Effector memory CD4-positive, alpha-beta T cell (primary cell): ENCODE measurements at places on chromosomes 12 and 14.

- no peak for DNase-seq
These were observed 37.3 kb upstream of the EML1 start for GRCh38 chr14:99755629-99756603.

GRCh38 chr12:6074979-6075585, 49.4 kb downstream of the VWF start:
- no peak for DNase-seq

GRCh38 chr12:31005256-31005943, 68.3 kb upstream of the DDX11 start:
- DNase-seq = no peak

DNA sequence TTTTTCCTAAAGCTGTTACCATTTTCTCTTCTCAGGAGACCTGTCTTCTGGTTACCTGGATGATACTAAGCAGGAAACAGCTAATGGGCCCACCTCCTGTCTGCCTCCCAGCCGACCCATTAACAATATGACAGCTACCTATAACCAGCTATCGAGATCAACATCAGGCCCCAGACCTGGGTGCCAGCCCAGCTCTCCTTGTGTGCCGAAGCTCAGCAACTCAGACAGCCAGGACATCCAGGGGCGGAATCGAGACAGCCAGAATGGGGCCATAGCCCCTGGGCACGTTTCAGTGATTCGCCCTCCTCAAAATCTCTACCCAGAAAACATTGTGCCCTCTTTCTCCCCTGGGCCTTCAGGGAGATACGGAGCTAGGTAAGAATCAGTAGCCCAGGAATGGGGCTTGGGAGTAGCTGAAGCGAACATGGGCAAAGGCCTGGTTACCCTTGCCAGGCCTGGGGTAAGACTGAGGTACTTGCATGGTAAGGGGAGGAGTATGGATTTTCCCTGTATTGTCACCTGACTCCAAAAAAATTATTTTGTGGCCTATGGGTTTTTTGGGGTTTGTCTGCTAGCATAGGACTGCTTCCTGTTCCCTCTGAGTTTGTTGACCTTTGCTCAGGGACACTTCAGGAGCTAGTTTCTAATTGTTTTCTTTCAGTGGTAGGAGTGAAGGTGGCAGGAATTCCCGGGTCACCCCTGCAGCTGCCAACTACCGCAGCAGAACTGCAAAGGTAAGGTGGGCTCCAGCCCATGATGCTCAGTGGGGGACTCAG, 26.6 kb downstream of the TRAFD1 start:
- no peak for DNase-seq

GRCh38 chr14:39673734-39674133, 241.5 kb upstream of the FBXO33 start:
- DNase-seq = no peak

DNA sequence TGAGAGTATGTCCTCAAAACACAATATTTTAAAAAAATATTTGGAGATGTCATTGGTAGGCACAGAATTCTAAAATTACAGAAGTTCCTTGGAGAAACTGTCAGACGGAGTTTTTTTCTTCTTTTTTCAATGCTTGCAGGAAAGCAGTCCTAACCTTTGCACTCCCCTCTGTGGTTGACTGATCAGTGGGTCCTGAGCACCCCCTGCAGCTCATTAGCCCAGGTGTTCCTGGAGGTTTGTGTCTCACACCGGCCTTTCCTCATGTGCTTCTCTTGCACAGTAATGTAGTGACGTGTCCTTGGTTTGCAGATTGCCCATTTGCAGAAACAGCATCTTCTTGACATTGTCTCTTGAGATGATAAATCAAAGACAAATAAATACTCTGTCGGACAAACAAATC, 513.0 kb downstream of the TMEM121 start:
- DNase-seq = no peak

DNA sequence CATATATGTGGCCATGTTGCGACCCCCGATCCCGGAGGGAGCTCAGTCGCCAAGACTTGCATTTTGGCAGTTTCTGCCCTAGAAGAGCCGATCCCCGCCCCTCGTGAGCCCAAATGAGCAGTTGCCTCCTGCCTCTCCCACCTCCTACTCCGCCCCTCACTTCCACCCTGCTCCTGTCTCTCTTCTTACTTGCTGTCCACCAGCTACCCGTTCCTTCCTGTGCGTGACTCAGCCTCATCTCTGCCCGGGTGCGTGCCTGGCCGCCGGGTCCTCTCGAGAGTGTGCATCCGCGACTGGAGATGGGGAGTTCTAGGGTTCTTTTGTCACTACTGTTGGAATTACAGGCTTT, 585 bp downstream of the GPATCH2L start:
- DNase-seq = peak; percentile 72

- DNase-seq = no peak
These were observed 48.3 kb downstream of the NPAS3 start for GRCh38 chr14:32986791-32987540.

DNA sequence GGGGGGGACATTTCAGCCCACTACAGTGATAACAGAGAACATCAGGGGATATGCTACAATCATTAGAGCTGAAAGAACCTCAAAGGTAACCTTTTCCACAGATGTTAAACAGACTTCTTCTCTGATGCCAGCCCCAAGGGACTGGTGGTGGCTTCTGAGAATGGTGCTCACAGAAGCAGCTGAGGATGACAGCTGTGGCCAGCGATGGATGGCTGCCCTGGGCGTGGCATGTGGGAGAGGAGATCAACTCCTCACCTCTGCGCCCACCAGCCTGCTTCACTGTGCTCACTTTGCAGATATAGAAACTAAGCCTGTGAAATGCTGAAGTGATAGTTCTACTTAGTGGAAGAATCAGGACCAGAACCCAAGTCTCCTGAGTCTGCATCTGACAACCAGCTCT, 33.0 kb downstream of the FOXN3 start:
- no peak for DNase-seq
